ENCODE measurements at places on chromosomes 3 and 15. TPM values are rescaled to one million over a fixed set of nuclear protein-coding genes. Genes with fewer than 3 reads are reported as not detected.

Gene AMIGO3
- total RNA-seq, result not detected

Gene DNAJA4
- 7.3 TPM for total RNA-seq

Gene PLCB2
- total RNA-seq, result 0.16 TPM

Gene THRB
- under 0.01 TPM for total RNA-seq

Gene OXTR
- 1.1 TPM for total RNA-seq

Gene ACVR2B
- 1.9 TPM for total RNA-seq

Gene SEMA3F
- 47.1 TPM for total RNA-seq

Gene RAP2B
- 22.7 TPM for total RNA-seq
